ENCODE measurements at places on chromosomes 5 and 9.

GRCh38 chr5:157509587-157509986 lies 49.6 kb downstream of the NIPAL4 start:
- DNase-seq: no peak

- DNase-seq: peak; percentile 36
Measured at GRCh38 chr9:91659529-91660495, 236.2 kb upstream of the NFIL3 start.

GRCh38 chr9:108434036-108434435 lies 421.8 kb downstream of the ACTL7B start:
- DNase-seq: no peak

GRCh38 chr5:134511796-134512660 lies 13.4 kb upstream of the JADE2 start:
- peak; percentile 80 for DNase-seq

DNA sequence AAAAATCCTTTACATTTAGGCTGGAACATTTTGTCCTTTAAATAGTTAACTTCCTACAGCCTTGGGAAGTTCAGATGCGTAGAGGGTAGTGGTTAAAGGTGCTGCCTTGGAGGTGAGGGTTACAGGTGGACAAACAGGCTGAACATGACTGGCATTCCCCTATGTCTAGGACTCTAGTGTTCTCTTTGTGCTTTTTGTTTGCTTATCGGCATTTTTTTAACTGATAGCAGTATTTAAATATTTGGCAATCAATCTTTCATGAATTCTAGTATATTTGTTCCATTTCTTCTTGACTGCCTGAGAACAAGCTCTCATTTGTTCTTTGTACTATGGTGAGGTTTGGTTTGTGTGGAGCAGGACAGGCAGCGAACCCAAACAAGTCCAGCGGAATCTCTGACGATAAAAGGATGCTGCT lies 307.6 kb downstream of the CTNND2 start:
- DNase-seq: no peak

DNA sequence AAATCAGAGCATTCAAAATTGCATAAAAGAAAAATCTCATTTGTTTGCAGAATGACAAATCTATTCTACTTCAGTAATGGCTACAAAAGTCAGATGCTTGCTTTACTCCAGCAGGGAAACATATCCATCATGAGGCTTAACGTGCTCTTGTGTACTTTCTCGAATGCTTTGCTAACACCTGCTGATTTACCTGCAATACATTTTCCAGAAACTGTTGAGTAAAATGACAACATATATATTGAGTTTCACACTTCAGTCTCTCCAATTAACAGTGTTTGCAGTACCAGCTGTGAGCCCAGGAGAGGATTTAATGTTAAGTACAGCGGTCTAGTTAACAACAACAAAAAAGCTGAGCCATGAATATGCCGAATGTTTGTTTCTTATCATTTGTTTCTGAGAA lies 391.5 kb upstream of the SMC2 start:
- no peak for DNase-seq

- DNase-seq: no peak
Measured at GRCh38 chr9:137969008-137969407, 91.4 kb downstream of the CACNA1B start.

Measured in fibroblast of gingiva (primary cell).